Melanocyte of skin (primary cell): ENCODE measurements at places on chromosomes 4 and X. TPM values are rescaled to one million over a fixed set of nuclear protein-coding genes. Genes with fewer than 3 reads are reported as not detected.

Gene NDNF
- under 0.01 TPM in 1 of 2 replicates, not detected in the other for total RNA-seq

Gene CLNK
- not detected in 2 replicates for total RNA-seq

Gene GABRG1
- not detected in 2 replicates for total RNA-seq

Gene AADAT
- 4.3 and 5.2 TPM in 2 replicates for total RNA-seq

Gene RASSF6
- 0.34 TPM in 1 of 2 replicates, not detected in the other for total RNA-seq

Gene TLL1
- total RNA-seq, result 0.15 TPM in 1 of 2 replicates, not detected in the other

Gene SMIM10L2A
- total RNA-seq, result under 0.01 TPM in 2 replicates

Gene FDCSP
- 1.8 and 183 TPM in 2 replicates for total RNA-seq

Gene BLTP1
- total RNA-seq, result 53.3 and 110 TPM in 2 replicates

Gene ZMAT1
- total RNA-seq, result under 0.01 and 0.46 TPM in 2 replicates

Gene NCAPG
- 20.4 and 33.7 TPM in 2 replicates for total RNA-seq

Gene PRAF2
- 7.3 and 7.9 TPM in 2 replicates for total RNA-seq

Gene TMPRSS11F
- not detected in 2 replicates for total RNA-seq

Gene NUDT10
- 3.1 and 4.7 TPM in 2 replicates for total RNA-seq

Gene SMARCA5
- total RNA-seq, result 44.4 and 62.2 TPM in 2 replicates

Gene PWWP3B
- not detected in 2 replicates for total RNA-seq

Gene PAGE4
- total RNA-seq, result not detected in 2 replicates

Gene AKAP4
- not detected in 2 replicates for total RNA-seq

Gene SH3TC1
- total RNA-seq, result 47.3 and 65.9 TPM in 2 replicates

Gene DDX53
- total RNA-seq, result not detected in 2 replicates

Gene TLR2
- 1.5 and 1.7 TPM in 2 replicates for total RNA-seq

Gene ADH4
- total RNA-seq, result not detected in 2 replicates

Gene JAKMIP1
- not detected in 2 replicates for total RNA-seq

Gene NSUN7
- total RNA-seq, result 0.15 and 0.67 TPM in 2 replicates

Gene CASK
- 18.6 and 27.0 TPM in 2 replicates for total RNA-seq

Gene SH3D19
- total RNA-seq, result 21.3 and 36.7 TPM in 2 replicates

Gene SATL1
- total RNA-seq, result not detected in 2 replicates

Gene SLITRK2
- total RNA-seq, result 2.3 and 4.0 TPM in 2 replicates

Gene CFI
- total RNA-seq, result 0.33 TPM in 1 of 2 replicates, not detected in the other

Gene CDX4
- not detected in 2 replicates for total RNA-seq

Gene PDCL2
- total RNA-seq, result not detected in 2 replicates

Gene PSAPL1
- total RNA-seq, result not detected in 2 replicates

Gene ABCG2
- 2.0 and 2.5 TPM in 2 replicates for total RNA-seq

Gene MUC7
- not detected in 2 replicates for total RNA-seq

Gene NHS
- 0.36 and 1.4 TPM in 2 replicates for total RNA-seq

Gene IL1RAPL1
- total RNA-seq, result 0.34 and 3.3 TPM in 2 replicates

Gene PNMA6A
- total RNA-seq, result 5.2 and 8.7 TPM in 2 replicates

Gene TMA16
- total RNA-seq, result 28.6 and 30.7 TPM in 2 replicates

Gene SLC9A7
- 0.34 and 3.6 TPM in 2 replicates for total RNA-seq
